Suprapubic skin (tissue), 4 donors: ENCODE measurements at places on chromosomes 4 and X. TPM values are rescaled to one million over a fixed set of nuclear protein-coding genes. Genes with fewer than 3 reads are reported as not detected.

DNA sequence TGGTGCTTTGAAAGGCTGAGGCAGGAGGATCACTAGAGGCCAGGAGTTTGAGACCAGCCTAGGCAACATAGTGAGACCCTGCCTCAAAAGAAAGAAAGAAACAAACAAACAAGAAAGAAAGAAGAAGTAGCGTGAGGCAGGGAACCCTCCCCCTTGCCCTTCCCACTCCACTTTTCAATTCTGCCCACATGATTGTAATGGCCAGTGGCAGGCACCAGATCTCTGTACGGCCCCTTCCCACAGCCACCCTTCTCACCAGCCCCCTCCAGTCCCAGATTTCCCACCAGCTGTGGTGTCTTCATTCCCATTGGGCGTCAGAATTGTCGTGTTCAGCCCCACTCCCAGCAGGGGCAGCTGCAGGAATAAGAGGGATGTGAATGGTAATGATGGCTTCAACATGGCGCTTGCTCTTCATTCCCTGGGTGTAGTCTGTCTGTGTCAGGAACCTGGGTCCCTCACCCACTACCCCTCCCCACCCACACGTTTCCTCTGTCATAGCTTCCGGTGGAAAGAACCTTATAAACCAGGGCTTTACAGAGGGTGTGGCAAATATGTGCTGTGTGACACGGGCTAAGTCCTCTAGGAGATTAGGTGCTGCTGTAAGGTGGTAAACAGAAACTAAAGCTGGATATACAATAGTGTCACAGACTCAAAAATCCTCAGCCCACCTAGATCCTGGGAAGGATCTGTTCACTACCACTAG lies at the start of gene IL2RG:
Gene IL2RG, minus strand, starts transcription at position 437 of the 703 bp plus-strand sequence. Its CDS starts 38 bp downstream, at position 399.
- H3K27ac ChIP-seq: no peak within 1 kb of the TSS
- no peak for DNase-seq
- peak within 1 kb of the TSS; percentile 14 for H3K4me3 ChIP-seq

GRCh38 chr4:54085284-54085683 lies 14.7 kb upstream of the GSX2 start:
- peaks cover 3% of the 10 kb centered on the region for H3K4me1 ChIP-seq
- H3K36me3 ChIP-seq: no peaks in the 10 kb centered on the region
- no peak for DNase-seq
- H3K27ac ChIP-seq: peak overlapping the region; percentile 50
- no peak overlapping the region for H3K4me3 ChIP-seq

PF4V1 gene
- not detected for total RNA-seq

ADAM29 gene
- total RNA-seq: not detected
